ENCODE measurements at places on chromosomes 2 and 18. TPM values are rescaled to one million over a fixed set of nuclear protein-coding genes. Genes with fewer than 3 reads are reported as not detected.

- H3K4me1 ChIP-seq: no peaks in the 10 kb centered on the region
- H3K4me3 ChIP-seq: no peak overlapping the region
- H3K27me3 ChIP-seq: no peaks in the 10 kb centered on the region
- H3K27ac ChIP-seq: no peak overlapping the region
These were observed 346.2 kb downstream of the ZNF521 start for GRCh38 chr18:25005541-25006403.

- H3K4me1 ChIP-seq: no peaks in the 10 kb centered on the region
- no peaks in the 10 kb centered on the region for H3K27me3 ChIP-seq
- H3K36me3 ChIP-seq: peaks cover 64% of the 10 kb centered on the region
- H3K27ac ChIP-seq: no peak overlapping the region
- DNase-seq: no peak
These were observed 258.0 kb downstream of the HDAC4 start for GRCh38 chr2:239142806-239143205.

DNA sequence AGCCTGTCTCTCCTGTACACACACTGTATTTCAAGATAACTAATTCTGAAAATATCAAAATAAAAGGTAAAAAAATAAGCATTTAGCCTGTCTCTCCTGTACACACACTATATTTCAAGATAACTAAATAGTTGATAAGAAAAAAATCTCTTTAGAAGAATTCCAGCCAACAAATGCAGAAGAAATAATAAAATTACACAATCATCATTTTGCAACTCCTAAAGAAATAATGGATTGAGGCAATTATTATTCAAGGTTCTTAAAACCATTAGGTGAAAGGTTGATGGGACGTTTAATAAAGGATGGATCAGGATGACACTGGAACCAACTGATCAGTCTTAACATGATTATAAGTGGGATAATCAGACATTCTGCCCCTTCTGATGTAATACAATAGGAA, 148.0 kb upstream of the FN1 start:
- no peaks in the 10 kb centered on the region for H3K27me3 ChIP-seq
- no peak overlapping the region for H3K27ac ChIP-seq

DNA sequence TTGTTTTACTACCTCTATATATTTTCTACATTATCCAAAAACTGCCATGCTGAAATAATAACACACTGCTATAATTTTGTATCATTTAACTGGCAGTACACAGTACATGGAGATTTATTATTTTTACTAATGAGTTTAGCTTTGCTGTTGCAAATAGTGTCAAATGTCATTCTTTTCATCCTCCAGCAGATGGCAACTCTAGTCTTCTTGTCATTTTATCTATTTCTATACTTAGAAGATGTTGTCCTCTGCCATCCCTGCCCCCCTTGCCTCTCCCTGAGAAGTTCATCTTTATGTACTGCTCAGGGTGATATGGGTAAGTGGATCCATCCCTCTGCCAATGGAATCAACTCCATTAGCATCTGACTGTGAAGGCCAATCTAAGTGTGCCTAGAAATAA, 21.7 kb upstream of the LRRTM1 start:
- no peak for DNase-seq
- H3K27ac ChIP-seq: no peak overlapping the region
- H3K36me3 ChIP-seq: no peaks in the 10 kb centered on the region
- H3K4me1 ChIP-seq: no peaks in the 10 kb centered on the region
- peaks cover 7% of the 10 kb centered on the region for H3K27me3 ChIP-seq

GRCh38 chr18:49162226-49162864, 211.6 kb upstream of the SMAD7 start:
- no peak overlapping the region for H3K27ac ChIP-seq
- no peaks in the 10 kb centered on the region for H3K4me1 ChIP-seq

- no peaks in the 10 kb centered on the region for H3K27me3 ChIP-seq
- H3K4me3 ChIP-seq: no peak overlapping the region
- H3K27ac ChIP-seq: no peak overlapping the region
- H3K4me1 ChIP-seq: no peaks in the 10 kb centered on the region
These were observed 324.0 kb downstream of the RNF144A start for GRCh38 chr2:7241041-7241745.

DNA sequence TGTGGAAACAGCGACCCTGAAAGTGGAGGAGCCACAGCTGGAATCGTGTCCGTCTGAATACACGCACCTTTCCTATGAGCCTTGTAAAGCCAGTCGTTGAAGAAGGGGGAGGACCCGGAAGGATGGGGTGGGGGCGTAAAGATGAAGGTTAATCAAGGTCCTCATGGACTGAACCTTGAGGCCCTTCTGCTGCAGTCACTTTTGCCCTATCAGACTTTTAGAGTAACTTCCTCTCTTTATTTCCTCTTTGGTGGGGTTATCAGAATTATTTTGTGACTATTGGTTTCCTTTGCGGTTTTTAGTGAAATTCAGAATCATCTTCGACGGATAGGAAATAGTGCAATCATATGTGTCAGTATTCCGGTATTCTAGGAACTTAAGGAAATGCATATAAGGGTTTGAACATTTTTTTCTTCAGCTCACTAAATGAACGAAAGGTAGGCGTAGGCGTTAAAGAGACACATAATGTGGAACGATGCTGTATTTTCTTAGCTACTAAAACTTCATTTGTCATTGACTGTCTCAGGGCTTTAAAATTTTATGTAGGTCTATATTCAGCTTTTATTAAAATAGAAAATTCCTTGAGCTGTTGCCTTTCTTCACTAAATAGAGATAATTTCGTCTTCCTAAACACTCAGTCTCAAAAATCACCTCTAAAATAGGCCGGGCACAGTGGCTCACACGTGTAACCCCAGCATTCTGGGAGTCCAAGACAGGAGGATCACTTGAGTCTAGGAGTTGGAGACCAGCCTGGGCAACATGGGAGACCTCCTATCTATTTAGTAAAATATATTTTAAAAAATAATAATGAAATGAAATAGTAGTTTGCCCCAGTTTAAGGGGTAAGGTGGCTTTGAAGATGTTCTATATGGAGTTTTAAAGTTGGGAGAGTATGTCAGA, 1.4 kb upstream of the YES1 start:
- no peaks in the 10 kb centered on the region for H3K36me3 ChIP-seq
- DNase-seq: no peak
- peak overlapping the region; percentile 97 for H3K27ac ChIP-seq
- H3K27me3 ChIP-seq: no peaks in the 10 kb centered on the region
- peaks cover 30% of the 10 kb centered on the region for H3K4me1 ChIP-seq
- peak overlapping the region; percentile 82 for H3K4me3 ChIP-seq

- DNase-seq: no peak
- H3K4me3 ChIP-seq: no peak overlapping the region
- no peak overlapping the region for H3K27ac ChIP-seq
These were observed 36.2 kb upstream of the HS6ST1 start for GRCh38 chr2:128354726-128355470.

The MC5R gene
- not detected for total RNA-seq

The ACTR3 gene
- 171 TPM for total RNA-seq

Data from sigmoid colon (tissue), 7 donors.